Ascending aorta (tissue), 2 donors: ENCODE measurements at places on chromosomes 3 and 15.

DNA sequence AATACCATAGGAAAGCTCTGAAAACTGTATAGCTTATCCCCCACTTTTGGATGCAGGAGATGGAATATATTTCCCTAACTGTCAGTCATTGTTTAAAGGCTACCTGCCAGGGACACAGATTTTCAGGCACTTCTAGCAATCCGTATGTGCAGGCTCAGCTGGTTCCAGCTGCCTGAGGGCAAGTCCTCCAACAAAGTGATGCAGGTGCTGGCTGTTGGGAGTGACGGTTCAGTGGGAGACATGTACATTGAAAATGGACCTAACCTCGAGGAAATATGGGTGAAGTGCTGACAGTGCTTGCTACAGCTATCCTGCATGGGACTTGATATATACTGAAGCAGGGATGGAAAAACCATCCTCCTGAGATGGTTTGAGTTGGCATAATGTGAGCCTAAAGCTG, 153.1 kb upstream of the GAP43 start:
- no peak for DNase-seq

GRCh38 chr3:72887705-72888545, at the start of gene GXYLT2:
TSS of gene GXYLT2 (plus strand) at chr3:72888046. CDS start at chr3:72888234, 188 bp downstream.
- no peak for DNase-seq

GRCh38 chr3:185308126-185308754, 54.4 kb upstream of the EHHADH start:
- no peak for DNase-seq

DNA sequence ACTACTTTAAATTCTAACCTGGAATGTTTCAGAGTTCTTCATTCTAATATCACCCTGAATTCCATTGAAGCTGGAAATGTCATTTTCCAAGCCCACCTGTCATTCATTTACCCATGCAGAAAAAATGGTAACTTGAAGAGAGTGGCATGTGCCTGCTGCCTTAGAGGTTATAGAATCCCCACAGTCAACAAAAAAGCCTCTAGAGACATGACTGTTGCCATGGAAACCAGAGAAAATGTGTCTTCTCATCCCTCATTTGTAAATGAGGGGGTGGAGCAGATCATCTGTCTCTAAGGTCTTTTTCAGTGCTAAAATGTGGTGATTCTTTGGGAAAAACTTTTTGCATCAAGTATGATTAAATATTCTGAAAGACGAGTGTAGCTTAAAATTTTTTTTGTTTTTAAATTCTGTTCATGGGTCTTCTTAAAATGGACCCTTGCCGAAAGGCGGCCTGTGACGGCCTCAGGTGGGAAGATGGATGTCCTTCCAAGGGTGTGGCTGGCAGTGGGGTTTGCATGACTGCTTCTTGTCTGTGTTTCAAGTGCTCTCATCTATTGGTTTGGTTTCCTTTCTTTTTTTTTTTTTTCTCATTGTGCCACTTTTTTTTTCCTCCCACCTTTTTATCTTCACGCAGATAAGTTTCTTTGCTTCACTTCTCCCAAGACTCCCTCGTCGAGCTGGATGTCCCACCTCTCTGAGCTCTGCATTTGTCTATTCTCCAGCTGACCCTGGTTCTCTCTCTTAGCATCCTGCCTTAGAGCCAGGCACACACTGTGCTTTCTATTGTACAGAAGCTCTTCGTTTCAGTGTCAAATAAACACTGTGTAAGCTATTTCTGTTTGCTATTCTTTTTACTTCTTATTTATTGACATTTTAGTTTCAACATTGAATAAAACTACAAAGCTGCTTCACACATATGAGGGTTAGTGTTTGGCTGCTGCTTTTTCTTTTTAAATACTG, 23.0 kb downstream of the TPM1 start:
- no peak for DNase-seq

- DNase-seq: no peak
Measured at GRCh38 chr3:130737622-130738021, 9.0 kb downstream of the PIK3R4 start.

DNA sequence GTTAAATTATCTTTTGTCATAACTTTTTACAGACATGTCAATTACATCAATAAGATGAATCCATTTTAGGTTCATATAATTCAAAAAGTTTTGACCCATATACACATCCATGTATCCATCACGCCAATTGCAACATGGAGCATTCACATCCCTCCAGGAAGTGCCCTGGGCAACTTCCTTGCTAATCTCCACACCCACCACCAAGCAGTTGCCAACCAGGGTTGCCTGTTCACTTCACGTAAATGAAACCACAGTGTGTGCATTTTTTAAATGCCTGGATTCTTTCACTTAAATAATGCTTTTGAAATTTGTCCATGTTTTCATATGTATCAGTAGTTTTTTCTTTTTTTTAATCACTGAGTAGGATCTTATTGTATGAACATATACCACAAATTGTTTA, 40.7 kb upstream of the LYZL4 start:
- no peak for DNase-seq

DNA sequence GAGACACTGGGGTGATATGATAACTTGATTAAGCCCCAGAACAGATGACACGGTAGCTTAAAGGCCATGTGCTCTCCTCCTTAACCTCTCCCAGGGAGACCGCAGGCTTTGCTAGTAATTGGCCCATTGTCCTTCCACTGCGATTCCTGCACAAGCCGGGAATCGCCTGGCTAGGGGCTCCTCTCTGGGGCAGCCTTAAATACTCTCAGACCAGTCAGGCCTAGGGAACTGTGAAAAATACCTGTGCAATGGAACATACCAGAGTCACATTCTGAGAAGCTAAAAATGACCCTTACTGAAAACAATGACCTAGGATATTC, 56.3 kb downstream of the CPN2 start:
- no peak for DNase-seq

DNA sequence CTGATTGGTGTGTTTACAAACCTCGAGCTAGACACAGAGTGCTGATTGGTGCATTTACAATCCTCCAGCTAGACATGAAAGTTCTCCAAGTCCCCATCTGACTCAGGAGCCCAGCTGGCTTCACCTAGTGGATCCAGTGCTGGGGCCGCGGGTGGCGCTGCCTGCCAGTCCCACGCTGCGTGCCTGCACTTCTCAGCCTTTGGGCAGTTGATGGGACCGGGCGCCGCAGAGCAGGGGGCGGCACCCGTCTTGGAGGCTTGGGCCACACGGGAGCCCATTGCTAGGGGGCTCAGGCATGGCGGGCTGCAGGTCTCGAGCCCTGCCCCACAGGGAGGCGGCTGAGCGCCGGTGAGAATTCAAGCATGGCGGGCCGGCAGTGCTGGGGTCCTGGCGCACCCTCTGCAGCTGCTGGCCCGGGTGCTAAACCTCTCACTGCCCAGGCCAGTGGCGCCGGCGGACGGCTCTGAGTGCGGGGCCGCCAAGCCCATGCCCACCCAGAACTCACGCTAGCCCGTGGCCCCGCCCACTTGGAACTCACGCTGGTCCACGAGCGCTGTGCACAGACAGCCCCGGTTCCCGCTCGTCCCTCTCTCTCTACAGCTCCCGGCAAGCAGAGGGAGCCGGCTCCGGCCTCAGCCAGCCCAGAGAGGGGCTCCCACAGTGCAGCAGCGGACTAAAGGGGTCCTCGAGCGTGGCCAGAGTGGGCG, 6.6 kb upstream of the TBL1XR1 start:
- no peak for DNase-seq

- no peak for DNase-seq
Measured at GRCh38 chr3:44074181-44074580, 167.5 kb upstream of the TOPAZ1 start.

- DNase-seq: no peak
Measured at GRCh38 chr15:75036212-75036616, 12.8 kb downstream of the PPCDC start.
